ENCODE measurements at places on chromosomes 13 and 19.

GRCh38 chr13:90201676-90202460 is 1145.6 kb upstream of the MIR17HG start:
- no peak for DNase-seq

GRCh38 chr19:5805462-5806132 is 730 bp downstream of the NRTN start:
- no peak for DNase-seq

GRCh38 chr19:43883864-43884263 is 51.2 kb downstream of the ZNF45 start:
- no peak for DNase-seq

DNA sequence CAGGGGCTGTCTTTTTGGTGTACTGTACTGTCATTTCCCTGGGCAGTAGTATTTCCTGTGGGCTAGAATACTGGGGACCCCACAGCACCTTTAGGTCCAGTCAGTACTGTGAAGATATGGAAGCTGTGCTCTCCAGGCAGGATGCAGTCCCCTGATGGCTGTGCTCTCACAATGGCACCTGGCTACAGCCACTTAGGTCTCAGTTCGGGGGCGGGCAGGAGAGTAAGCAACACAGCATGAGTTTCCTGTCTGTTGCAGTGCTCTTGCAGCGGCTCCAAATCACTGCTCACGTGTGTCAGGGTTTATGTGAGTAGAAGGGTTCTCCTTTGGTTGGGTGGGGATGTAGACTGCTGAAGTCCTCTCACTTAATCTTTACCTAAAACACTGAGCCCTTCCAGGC is 810.4 kb downstream of the DACH1 start:
- no peak for DNase-seq

- no peak for DNase-seq
Observed at GRCh38 chr13:29454931-29455481, 140.5 kb downstream of the SLC7A1 start.

DNA sequence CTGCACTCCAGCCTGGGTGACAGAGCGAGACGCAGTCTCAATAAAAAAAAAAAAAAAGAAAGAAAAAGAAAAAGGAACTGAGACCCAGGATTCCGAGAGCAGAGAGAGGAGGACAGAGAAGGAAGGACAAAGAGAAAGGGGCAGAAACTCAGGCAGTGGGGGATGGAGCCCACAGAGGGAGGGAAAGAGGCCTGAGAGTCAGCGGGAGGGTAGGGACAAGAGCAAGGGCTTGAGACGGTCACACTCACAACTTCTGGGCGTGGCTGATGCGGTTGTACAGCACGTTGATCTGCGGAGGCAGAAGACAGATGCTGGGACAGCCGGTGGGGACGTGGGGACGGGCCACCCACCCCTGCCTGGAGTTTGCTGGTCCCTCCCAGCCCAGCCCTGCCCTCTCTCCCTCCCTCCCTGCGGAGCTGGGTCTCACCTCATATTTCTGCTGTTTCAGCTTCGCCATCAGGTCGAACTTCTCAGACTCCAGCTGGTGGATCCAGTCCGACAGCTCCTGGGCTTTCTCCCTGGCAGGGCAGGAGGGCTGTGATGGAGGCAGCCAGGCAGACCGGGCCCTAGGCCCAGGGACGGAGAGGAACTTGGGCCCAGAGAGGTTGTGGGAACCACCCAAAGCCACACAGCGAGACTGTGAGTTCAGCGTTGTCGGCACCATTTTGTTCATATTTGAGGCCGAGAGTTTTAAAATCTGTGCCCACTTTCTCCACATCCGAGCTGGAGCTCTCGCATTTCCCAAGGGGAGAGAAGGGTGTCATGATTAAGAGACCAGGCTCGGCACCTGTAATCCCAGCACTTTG is 15.2 kb downstream of the TNNT1 start:
- no peak for DNase-seq

DNA sequence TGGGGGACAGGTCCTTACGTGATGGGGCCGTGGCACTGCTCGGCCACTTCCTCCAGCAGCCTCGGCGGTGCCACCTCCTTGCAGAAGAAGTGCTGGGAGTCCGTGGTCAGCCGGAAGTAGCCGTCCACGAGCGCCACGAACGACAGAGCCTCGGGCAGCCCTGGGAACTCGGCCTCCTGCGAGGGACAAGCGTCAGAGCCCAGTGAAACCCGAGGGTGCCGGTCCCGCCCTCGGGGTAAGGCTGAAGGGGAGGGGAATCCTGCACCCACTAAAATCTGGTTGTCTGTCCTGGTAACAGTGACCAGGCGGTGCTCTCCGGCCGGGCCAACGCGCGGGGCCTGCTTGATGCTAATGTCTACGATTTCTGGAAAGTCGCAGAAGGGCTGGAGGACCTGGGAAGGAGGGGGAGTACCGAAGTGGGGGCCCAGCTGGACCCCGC is 6.4 kb downstream of the JAK3 start:
- no peak for DNase-seq

- DNase-seq: no peak
Observed at GRCh38 chr19:53132141-53132991, at the start of gene ZNF415. ZNF415 (minus strand) TSS chr19:53132910; CDS start chr19:53122676, 10,234 bp downstream.
